AG08395 (cell line): ENCODE measurements at places on chromosomes 16 and 17.
A peak's percentile ranks its signal among the peaks of the same experiment; 100 is the strongest.

GRCh38 chr16:10989559-10989958 lies 45.2 kb downstream of the CLEC16A start:
- no peak for DNase-seq

- DNase-seq, result no peak
These were observed 297.5 kb downstream of the CDH13 start for GRCh38 chr16:82924075-82924854.

GRCh38 chr17:72555052-72555451 lies 434.2 kb downstream of the SOX9 start:
- DNase-seq, result no peak

DNA sequence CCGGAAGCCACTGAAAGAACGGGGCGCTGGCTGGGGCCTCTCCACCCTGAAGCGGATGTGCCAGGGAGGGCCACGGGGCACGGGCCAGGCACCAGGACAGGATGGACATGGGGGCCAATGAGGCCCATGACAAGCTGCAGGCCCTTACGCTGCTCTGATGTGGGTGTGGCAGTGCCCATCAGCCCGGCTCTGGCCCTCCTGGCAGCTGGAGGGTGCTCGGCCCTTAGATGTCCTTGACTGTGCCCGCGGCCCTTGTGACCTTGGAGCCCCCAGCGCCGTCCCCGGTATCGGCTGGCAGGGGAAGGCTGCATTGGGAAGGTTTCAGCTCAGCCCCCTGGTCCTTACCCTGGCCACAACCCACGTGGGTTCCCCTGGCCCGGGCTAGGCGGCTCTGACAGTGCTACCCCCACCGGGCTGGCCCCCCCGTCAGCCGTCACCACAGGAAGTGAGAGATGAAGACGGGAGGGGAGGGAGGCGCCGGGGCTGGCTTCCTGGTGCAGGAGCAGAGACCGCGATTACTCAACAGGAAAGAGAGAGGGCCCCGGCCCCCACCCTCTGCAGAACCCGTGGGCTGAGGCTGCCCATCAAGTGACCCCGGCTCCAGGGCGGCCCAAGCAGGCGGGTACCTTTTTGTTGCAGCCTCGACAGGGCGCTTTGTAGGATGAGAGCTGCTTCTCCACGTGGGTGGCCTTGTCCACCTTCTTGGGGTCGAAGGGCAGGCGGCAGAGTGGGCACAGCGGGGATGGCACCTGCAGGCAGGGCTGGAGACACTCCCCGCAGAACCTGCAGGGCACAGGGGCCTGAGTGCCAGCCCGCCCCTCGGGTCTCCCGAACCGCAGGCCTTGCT lies 5.3 kb downstream of the RNF166 start:
- peak; percentile 52 for DNase-seq

GRCh38 chr17:10471858-10472257 lies 2.5 kb upstream of the MYH4 start:
- DNase-seq, result no peak

DNA sequence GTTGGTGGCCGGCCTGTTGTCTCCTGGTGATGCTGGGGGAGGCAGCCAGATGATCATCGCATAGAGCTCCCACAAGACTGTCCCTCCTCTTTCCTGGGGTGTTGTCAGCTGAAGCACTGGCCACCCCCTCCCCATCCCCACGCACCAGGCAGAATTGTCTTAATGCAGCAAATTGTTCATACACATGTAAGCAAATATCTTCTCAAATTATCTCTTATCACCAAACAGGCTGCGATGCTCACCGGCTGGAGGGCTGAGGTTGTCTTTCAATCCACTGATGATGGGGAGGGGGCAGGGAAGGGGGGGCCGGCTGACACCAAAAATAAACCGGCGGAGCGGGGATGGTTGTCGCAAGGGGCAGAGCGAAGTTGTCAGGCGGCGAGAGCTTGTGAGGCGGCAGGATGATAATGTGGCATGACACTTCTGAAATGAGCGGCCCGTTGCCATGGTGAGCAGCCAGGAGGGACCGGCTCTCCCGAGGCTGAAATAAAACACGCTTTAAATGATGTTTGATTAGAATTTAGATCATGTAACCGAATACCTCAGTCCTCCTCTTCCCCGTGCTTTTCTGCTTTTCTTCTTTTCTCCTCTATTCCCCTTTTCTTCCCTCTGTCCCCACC lies 59.8 kb downstream of the MRM1 start:
- no peak for DNase-seq

DNA sequence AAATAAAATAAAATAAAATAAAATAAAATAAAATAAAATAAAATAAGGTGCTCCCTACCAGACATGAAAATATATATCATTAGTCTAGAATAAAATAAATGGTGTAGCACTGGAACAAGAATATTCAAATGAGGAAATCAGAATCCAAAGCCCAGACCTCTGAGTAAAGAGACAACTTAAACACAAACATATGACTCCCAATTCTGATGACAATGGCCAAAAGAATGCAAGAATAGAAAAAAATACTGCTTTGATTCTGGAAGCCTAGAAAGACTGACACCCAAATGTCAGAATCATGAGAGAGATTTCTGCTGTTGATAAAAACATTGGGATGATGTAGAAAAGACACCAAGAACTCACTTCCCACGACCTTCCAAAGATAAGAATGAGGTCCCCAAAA lies 27.9 kb downstream of the MYOCD start:
- DNase-seq, result peak; percentile 7

- no peak for DNase-seq
These were observed 146.8 kb downstream of the CLEC16A start for GRCh38 chr16:11091021-11091785.

GRCh38 chr16:58459344-58460218 lies 40.4 kb upstream of the NDRG4 start:
- DNase-seq, result peak; percentile 77

DNA sequence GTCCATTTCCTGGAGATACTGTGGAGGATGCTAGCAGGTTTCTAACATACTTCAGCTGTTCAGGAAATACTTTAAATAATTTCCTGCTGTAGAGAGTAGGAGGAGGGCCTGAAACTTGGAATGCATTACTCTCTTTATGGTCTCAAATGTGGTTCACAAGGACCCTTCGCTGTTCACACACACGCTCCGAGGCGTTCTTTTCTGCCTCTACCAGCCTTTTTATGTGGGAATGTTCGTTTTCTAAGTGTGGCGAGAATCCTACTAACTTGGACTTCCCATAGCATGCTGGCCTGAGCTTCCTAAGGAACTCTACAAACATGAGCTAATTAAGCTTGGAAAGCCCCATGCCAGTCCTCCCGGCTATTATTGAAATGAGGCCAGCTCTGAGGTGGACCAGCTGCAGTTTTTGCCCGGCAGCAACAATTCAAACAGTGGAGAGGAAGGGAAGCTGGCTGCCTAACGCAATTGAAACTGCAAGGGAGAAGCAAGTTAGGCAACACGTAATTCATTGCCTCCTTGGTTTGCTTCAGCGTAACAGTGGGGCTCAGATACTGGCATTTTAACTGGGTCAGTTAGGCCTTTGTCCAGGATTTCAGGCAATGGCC lies 18.9 kb downstream of the KPNA2 start:
- peak; percentile 23 for DNase-seq

DNA sequence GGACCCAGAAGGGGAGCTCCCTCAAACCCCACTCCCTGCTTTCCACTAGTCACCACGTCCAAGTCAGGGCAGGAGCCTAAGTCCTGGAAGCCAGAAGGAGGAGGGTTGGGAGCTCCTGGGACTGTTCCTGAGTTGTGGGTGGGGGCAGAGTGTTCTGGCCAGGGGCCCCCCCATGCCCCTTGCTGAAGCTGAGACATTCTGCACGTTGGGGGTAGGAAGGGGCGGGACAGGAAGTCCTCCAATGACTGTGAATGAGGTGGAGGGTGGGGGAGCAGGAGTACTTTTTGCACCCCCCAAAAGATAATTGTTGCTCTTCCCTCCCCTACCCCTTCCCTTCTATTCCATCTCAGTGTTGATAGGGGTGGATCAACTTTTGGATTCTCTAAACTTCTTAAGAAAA lies 21.4 kb upstream of the C17orf113 start:
- DNase-seq, result no peak
